ENCODE measurements at places on chromosomes 5 and 9.

DNA sequence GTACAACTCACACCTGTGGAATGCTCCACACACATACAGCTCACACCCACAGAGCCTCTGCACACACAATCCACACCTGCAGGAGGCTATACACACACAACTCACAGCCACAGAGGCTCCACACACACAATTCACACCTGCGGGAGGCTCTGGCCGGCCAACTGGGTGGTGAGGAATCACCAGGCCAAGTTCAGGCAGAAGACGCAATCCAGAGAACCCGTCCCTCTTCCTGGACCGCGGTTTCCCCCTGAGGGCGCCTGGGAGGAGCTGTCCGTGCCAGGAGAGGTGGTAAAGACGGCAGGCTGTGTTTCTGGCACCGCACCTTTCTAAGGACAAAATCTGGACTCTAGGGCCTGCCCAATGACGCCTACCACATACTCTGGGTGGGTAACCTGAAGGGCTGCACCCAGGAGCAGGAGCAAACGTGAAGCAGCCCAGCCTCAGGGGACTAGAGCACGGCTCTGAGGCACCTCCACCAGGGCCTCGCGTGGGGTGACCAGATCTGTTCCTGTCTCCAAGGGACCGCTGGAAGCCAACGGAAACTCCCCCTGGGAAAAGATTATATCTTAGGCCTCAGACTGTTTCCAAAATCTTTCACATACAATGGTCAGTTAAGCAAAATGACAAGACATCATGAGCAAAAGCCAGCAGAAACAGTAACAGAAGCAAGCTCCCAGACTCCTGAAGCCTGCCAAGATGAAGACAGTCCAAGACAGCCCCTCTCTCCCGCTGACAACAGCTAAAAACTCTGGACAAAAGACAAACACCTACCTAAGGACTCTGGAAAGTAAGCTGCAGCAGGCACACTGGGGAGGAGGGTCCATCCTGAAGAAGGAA is 16.9 kb downstream of the CAMSAP1 start:
- DNase-seq = no peak

- no peak for DNase-seq
Observed at GRCh38 chr9:110626101-110626829, 42.3 kb upstream of the MUSK start.

- DNase-seq = no peak
Observed at GRCh38 chr9:129552064-129552463, 68.8 kb downstream of the C9orf50 start.

DNA sequence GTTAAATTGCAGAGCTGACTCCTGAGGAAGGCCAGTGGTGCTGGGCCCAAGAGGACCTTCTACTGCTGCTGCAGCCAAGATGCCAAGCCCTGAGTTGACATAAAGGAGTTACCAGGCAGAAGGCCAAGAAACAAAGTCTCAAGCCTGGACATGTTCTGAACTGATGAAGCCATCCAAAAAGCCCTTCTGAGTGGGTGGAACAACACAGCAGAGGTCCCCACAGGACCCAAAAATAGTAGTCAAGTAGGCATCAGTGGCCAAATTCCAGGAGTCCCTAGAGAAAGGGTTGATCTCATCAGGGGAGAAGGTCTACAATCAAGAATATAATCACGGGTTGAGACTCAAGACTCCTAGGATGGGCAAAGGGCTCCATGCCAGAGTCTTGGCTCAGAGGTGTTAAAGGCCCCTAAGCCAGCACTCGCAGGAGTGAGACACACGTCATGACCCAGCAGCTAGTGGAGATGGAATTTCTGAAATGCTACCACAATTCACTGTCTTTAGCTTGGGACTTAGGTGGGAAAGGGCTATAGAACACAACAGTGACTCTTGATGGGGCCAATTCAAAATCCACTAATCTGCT is 119.7 kb downstream of the FANCC start:
- no peak for DNase-seq

DNA sequence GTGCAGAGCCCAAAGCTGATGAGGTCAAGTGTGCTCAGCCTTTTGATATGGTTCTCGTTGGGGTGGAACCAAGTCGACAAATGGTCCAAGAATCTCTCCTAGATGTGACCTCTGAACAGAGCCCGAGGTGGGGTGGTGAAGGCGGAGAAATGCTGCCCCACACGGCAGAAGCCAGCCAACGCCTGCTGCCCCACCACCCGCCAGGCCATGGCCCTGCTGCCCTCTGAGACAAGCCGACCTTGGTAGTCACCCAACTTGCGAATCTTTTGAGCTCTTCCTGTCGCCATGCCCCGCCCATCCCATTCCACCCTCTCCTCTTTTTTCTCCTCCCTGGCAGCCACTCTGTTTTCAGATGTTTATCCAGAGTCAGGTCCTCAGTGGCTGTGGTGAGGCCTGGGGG is 91.5 kb upstream of the EGFLAM start:
- no peak for DNase-seq

DNA sequence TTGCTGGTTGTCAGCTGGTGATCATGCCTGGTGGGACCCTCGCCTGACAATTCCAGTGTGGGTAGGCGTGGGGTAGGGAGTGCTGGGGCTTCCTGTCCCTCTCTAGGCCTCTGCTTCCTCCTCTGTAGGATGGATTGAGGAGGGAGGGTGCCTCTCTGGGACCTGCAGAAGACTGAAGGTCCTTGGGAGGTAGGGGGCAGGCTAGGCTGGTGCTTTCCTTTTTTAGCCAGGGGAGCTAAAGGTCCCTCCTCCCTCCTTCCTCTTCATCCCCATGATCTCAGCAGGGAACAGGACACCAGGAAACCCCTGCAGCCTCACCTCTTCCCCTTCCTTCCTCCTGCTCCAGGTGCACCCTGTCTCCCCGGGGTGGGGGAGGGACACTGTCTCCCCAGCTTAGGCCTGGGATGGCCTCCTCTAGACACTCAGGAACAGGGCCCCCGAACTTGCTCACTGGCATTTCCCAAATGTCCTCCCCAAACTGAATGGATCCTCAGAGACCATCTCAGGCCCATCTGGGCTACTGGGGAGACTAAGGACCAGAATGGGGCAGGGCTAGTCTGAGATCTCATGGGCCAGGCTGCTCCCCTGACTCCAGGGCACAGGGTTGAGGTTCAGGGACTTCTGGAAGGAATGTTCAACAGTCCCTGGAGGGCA is 8.4 kb downstream of the SH2D3C start:
- no peak for DNase-seq

GRCh38 chr9:115121181-115121580 is 3.2 kb upstream of the TNC start:
- DNase-seq = no peak

DNA sequence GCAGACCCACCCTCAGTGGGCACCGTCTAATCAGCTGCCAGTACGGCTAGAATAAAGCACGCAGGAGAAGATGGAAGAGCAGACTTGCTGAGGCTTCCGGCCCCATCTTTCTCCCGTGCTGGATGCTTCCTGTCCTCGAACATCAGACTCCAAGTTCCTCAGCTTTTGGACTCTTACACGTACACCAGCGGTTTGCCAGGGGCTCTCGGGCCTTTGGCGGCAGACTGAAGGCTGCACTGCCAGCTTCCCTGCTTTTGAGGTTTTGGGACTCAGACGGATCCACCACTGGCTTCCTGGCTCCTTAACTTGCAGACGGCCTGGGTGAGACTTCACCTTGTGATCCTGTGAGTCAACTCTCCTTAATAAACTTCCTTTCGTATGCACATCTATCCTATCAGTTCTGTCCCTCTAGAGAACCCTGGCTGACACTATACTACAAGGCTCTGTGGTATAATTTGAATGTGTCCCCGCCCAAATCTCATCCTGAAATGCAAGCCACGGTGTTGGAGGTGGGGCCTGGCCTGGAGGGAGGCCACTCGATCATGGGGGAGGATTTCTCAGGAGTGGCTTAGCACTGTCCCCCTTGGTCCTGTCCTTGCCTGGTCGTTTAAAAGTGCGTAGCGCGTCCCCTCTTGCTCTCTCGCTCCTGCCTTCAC is 31.1 kb upstream of the NRARP start:
- DNase-seq = no peak

DNA sequence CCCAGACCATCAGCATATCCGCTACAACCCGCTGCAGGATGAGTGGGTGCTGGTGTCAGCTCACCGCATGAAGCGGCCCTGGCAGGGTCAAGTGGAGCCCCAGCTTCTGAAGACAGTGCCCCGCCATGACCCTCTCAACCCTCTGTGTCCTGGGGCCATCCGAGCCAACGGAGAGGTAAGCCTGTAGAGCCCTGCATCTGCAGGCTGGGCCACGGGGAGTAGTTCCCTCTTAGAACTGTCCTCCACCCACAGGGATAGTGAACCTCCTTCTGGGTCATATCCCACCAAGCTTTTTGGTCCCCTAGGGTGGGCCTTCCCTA is 569 bp downstream of the GALT start:
- DNase-seq = no peak

DNA sequence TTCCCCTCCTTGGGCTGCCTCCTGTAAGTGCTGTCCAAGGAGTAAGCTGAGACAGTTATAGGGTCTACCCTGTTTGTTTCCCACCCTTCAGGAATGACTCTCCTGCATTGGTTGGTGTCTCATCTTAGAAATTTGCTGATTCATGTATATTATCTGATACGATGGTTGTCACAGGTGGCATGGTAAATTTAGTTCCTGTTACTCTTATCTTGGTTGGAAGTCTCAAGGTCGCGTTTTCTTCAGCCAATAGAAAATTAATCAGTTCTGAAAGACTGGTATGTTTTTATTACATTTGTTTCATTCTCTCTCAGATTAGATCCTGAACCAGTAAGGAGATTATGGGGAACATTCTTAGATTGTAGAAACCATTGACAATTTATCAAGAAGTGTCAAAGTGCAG is 42.7 kb downstream of the SCGB3A1 start:
- no peak for DNase-seq

Data from WERI-Rb-1 (cell line).